NCI-H1417 treated with DMSO at 0.1 percent for 48 hours (cell line): ENCODE measurements at places on chromosomes 1 and 21.

GRCh38 chr1:247402120-247402675, 13.8 kb upstream of the NLRP3 start:
- no peak for DNase-seq

- DNase-seq: no peak
Measured at GRCh38 chr21:35399002-35399530, 350.0 kb upstream of the RUNX1 start.

- DNase-seq: no peak
Measured at GRCh38 chr1:167683641-167684502, 37.9 kb upstream of the MPZL1 start.

DNA sequence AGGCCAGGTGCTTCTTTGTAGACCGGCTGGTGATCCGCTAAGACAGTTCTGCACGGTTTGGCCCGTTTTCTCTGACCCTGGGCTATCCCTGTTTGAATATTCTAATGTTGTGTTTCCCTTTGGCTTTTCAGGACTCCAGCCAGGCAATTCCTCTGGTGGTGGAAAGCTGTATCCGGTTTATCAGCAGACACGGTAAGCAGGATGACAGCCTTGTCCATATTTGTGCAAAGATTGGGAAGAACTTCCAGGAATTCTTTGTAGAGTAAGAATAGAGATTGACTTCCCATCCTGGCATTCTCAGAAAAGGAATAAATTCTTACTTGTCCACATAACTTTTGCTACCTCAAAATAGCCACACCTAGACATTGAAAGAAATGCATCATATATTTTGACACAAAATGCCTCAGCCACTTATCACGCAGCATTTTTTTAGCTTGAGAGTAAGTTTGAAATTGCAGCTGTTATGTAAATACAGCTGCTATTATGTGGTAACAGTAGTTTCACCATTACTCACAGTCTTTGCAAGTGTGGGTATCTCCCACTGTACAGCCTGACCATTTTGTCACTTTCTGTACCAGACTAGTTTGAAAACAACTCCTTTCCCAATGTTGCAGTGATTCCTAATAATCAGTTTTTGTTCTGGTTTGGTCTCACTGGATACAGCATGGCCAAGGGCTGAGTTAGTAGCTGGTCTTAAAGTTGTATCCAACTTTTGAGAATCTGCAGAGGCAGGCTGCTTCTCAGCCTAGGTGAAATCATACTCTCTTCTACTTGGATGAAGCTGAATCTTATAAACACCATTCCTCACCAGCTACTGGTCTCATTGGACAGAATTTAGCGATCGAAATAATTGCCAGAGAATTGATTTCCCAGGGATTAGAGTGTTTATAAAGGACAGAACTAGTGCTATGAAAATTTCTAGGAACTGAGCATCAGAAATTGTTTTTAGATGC, 40.0 kb upstream of the IKBKE start:
- DNase-seq: no peak

DNA sequence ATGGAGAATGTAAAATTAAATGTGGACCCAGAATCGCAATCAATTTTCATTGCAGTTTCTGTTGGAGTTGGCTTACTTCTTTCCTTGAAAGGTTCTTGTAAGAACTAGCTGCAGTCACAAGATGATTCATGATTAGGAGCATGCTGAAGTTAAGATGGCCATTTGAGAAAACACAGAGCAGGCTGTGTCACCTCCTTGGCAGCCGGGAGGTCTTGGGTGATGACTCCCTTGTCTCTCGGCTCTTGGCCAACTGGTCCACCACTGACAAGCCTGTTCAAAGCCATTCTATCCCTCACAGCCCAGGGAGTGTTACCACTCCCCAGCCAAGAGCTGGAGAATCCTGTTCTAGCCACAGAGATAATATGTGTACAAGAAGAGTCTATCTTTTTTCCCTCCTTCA, 40.6 kb downstream of the OPTC start:
- no peak for DNase-seq

- peak; percentile 38 for DNase-seq
Measured at GRCh38 chr1:203288400-203288799, 16.9 kb upstream of the BTG2 start.

DNA sequence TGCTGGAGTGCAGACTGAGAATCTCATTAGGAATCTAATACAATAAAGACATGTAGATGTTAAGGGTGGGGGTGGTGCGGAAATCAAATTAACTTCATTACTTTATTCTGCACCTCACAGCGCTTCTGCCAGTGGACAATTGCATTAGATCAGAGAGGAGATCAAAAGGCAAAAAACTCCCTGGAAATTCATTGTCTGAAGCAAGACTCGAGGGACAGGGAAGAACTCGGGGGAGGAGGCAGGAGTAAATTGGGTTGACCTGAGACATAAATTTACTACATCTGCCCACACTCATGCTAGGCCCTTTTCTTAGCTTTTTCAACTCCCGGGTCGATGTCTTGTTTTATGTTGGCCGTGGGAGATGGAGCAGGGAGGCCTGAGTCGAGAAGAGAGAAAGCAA, 315.4 kb downstream of the SPATA17 start:
- no peak for DNase-seq

- DNase-seq: no peak
Measured at GRCh38 chr1:95340061-95340460, 106.1 kb downstream of the RWDD3 start.

DNA sequence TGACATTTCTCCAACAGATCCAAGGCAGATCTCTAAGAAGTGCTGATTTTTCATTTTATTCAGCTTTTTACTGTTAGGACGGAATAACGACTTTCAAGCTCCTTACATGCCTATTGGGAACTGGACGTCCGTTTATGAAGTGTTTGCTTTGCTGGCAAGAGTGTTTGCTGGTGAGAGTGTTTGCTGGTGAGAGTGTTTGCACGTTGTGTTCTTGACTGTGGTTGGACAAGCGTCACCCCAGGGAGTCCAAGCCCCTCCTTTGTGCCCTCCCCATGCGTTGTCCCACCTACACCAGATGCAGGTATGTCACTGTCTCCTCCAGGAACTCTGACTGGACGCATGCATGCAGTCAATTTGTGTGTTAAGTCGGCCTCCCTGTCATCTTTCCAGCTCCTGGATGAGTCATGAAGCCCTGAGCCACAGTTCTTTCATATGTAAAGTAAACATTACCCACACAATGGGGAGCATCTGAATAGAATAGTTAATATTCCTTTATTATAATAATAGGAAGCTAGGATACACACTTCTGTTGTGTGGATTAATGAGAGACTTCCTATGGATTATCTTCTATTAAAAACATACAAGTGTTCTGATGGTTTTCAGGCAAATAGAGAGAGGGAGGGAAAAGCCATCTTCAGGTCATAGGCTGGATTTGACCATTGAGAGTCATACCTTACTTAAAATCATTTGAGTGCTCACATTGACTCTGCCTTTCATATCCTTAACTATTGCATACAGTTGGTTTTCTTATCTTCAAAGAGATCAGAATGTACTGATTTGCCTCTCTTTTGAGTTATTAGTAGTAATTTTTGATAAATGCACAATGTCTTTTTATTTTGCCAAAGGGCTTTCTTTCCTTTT, 119.2 kb downstream of the GALNT2 start:
- DNase-seq: peak; percentile 86

DNA sequence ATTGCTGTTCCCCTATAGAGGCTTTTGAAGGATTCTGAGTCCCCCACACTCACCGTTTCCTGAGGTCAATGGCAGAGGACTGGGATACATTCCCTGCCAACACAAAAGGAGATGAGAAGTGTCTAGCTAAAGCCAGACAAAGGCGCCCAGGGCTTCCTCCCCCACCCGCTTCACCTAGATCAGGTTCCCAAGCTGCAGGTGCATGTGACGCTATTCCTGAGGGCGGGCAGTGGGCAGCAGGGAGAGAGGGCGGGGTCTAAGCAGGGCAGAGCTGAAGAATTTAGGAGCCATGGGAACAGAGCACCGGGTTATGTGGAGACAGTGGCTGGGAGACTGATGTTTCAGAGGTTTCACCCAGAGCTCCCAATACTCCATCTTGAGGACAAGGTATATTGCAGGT, 6.0 kb upstream of the ARHGEF2 start:
- DNase-seq: no peak

DNA sequence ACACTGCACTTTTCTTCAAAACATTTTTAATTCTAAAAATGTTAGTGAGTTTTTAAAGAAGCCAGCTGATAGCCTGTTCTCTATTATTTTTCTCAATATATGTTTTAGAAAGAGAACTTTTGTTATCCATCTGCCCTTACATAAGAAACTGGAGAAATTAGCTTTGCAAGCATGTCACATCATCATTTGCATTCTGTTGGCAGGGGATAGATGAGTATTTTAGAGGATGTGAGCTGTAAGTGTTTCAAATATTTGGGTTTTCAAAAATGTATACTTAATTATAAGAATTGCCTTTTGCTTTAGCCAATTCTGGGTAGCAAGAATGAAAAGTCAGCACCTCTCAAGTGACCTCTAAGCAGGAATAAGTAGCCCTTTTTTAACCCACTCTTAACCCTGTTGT, 7.4 kb downstream of the NFIA start:
- DNase-seq: no peak

DNA sequence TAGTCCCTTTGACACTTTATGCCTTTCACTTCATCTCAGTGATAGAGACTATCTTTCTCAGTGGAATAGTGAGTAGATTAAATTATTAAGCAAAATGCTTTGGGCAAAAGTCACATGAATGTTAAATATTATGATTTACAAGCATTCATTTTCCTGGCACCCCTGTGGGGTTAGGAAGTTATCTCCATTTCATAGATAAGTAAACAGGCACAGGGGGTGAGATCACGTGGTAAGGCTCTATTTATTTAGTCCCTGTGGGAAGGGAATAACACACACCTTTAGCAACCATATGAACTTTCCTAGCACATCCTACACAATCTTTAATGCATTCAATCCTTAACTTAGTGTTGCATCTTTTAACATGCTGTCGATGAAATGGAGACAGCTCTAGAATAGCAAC, 12.3 kb downstream of the PSMB2 start:
- DNase-seq: no peak

DNA sequence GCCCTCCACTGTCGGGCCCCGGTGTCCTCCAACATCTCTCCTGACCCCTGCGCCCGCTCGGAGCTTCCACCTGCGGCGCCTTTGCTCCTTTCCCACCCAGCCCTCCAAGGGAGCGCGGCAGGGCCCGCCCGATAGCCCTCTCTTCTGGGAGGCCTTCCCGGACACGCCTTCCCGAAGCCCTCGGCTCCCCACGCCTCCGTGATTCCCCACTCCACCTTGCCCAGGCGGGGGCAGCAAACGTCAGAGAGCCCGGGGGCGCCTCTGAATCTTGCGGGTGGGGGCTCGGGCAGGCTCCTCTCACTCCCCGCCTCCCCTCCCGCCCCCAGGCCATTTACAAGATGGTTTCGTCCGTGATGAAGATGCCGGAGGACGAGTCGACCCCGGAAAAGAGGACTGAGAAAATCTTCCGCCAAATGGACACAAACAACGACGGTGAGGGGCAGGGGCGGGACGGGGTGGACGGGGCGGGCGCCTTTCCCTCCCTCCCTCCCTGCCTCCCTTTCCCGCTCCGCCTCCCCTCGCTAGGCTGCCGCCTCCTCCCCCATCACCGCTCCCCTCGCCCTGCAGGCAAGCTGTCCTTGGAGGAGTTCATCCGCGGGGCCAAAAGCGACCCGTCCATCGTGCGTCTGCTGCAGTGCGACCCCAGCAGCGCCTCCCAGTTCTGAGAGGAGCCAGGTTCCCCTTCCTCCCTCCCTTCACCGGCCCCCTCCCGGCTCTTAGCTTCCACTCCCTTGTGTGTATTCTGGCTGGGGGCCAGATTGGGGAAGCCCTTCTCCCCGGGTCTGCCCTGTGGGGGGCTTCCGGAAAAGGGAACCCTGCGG, 7.1 kb downstream of the HPCA start:
- DNase-seq: no peak

GRCh38 chr1:192161976-192162375, 3.7 kb downstream of the RGS18 start:
- DNase-seq: no peak

DNA sequence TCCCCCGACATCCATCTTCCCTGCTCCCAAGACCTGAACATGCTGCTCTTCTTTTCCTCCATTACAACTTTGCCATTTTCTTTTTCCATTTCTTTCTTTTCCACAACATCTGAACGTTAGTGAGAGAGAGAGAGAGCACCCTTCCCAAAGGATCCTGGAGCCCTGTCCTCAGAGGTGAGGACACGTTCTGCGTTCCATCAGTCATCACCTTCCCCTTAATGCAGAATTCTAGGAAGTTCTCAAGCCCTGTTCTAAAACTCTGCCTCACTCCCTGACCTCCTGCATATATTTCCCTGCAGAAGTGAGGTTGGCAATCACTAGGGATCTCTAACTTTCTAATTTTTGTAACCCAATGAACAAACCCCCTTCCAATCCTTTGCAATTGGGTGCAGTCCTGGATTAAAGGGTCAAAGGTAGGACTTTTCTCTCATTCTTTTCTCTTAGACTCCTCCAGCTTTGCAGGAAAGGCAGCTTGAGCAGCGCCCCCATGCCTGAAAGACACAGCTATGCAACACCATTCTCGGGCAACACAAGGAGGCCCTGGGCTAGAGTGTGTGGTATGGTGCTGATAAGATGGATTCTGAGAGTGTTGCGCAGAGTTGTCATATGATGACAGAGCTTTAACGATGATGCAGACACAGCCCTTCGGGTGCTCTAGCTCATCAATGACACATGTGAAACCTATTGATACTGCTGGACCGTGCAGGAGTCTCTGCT, 59.2 kb upstream of the TNR start:
- DNase-seq: no peak

- DNase-seq: no peak
Measured at GRCh38 chr1:58580186-58580585, 3.1 kb upstream of the TACSTD2 start.

DNA sequence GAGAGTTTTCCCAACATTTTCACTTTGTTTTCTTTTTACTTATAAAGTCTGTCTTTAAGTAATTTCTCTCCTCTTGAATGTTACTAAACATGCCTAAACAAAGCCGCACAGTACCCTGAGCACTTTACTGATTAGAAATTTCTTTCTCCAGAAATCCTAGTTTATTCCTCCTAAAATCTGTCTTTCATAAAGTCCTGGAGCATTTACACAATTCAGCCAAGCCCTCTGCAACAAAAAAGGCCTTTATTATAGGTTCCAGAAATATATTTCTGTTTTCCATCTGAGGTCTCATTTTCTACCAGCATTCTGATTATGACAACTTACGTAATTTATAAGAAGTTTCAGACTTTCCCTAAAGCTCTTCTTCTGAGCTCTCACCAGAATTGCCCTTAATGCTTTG, 549.5 kb upstream of the OLFM3 start:
- DNase-seq: no peak

DNA sequence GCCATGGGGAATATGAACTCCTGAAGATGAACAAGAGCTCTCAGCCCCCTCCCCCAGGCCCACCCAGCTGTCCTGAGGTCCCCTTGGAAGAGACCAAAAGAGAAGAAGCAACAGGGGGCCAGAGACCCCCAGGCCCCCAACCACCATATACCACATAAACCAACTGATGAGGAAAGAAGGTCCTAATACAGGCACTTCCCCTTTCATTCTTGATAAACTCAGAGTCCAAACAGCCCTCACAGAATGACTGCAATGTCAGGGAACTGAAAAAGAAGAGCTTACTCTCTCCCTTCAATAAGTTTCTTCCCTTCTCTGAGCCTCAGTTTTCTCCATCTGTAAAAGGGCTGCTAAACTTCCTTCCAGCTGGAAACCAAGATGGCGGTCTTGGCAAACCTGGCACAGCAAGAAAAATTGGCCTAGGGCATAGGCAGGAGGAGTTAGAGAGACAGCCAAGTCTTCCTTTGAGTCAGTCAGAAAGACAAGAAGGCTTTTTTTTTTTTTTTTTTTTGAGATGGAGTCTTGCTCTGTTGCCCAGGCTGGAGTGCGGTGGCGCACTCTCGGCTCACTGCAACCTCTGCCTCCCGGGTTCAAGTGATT, 90.5 kb downstream of the VWA5B1 start:
- no peak for DNase-seq

GRCh38 chr1:186740324-186740723, 60.1 kb upstream of the PTGS2 start:
- no peak for DNase-seq
